Stimulated activated CD4-positive, alpha-beta T cell treated with anti-CD3 and anti-CD28 coated beads, Interleukin-1b, Interleukin-23, amount 100 ng/mL, for 24 hours (primary cell): ENCODE measurements at places on chromosomes 7 and 10.

- no peak for DNase-seq
These were observed 19.3 kb downstream of the LSM5 start for GRCh38 chr7:32470871-32471270.

DNA sequence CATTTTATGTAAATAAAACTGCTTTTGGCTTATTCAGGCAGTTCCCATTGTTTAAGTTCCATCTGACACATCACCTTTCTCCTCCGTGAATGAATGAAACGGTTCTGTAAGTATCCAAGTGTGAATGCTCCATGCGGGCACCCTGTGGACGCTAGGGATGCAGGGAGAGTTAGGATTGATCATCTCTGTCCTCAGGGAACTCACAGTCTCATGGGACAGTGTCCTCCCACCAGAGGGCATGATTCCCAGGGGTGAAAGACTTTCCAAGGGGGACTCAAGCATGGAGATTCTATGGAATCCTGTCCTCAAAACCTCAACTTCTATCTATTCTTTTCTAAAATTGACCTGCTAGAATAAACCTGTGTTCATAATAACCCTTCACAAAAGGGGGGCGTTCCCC lies 98.8 kb downstream of the HECW1 start:
- no peak for DNase-seq

DNA sequence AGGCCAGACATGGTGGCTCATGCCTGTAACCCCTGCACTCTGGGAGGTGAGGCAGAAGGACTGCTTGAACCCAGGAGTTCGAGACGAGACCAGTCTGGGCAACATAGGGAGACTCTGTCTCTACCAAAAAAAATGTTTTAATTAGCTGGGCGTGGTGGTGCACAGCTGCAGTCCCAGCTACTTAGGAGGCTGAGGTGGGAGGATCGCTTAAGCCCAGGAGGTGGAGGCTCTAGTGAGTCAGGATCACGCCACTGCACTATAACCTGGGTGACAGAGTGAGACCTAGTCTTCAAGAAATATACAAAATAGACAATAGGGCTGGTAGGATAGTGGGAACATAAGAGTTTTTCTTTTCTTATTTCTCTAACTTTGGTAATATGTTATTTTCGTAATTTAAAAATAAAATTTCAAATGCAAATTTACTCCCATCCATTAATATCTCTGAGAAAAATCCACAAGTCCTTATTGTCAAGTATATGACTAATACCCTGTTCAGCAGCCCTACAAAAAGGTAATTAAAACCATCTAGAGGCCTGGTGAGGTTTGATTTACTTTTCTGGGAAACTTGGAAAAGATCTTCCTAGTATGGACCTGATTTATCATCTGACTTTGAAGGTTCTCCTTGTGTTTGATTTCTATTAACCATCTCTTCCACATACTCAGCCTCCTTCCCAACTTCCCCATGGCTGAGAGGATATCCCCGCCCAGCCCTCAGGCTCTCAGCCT lies 50.0 kb downstream of the CREB3L2 start:
- no peak for DNase-seq

GRCh38 chr7:17147409-17147808 lies 151.0 kb upstream of the AHR start:
- no peak for DNase-seq

DNA sequence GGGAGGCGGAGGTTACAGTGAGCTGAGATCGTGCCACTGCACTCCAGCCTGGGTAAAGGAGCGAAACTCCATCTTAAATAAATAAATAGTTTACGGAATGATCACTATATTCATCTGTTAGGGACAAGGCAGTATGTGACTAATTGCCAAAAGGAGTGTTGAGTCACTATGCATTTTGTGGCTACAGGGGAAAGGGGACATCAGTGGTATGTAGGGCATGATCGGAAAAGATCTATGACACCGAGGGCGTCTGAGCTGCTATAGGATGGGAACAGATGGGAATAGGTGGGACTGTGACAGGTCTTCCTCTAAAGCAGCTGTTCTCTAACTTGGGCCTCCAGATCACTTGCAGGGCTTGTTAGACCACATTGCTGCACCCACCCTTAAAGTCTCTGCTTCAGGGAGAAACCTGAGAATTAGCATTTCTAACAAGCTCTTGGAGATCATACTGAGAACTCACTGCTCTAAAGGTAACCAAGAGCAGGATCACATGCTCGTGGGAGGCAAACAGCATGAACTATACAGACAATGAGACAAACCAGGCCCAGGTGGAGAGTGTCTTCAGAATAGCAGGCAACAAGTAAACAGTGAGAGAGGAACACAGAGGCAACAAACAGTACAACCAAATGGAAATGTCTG lies 65.1 kb upstream of the ITGA8 start:
- DNase-seq: no peak

DNA sequence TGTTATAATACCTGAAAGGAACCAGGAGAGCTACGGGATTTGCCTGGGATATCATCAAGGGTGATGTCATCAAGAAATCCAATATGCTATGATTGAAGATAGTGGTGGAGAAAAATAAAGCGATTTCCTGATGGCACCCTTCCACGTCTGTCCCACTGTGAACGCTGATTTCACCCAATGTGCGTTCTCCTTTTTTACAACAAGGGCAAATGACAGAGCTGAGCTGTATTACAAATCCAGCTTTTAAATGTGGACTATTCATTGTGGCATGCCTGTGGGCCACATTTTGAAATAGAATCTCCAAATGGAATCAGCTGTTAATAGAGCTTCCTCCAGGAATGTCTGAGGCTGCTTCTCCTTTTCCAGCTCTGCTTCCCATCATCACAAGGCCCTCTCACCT lies 23.3 kb downstream of the SLC13A4 start:
- no peak for DNase-seq

- DNase-seq: no peak
These were observed 9.9 kb downstream of the LRRC4 start for GRCh38 chr7:128021366-128021765.

GRCh38 chr7:55557666-55558188 lies 14.6 kb downstream of the VOPP1 start:
- no peak for DNase-seq

DNA sequence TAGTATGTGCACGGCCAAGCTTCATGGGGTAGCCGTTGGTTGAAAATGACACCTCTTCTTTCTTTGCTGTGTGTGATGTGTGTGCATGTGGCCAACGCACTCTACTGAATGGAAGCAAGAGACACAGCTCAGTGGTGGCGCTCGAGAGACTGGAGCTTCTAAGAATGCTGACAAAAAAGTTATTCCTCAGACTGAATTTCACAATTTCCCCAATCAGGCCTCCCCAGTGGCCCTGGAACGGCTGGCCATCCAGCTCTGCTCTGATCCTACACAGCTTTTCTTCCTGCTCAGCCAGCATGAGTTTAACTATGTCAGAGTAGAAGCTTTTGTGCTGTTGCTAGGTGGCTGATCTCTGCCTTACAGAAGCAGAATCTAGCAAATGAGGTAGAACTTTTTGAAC lies 186.7 kb upstream of the PLXDC2 start:
- DNase-seq: no peak

DNA sequence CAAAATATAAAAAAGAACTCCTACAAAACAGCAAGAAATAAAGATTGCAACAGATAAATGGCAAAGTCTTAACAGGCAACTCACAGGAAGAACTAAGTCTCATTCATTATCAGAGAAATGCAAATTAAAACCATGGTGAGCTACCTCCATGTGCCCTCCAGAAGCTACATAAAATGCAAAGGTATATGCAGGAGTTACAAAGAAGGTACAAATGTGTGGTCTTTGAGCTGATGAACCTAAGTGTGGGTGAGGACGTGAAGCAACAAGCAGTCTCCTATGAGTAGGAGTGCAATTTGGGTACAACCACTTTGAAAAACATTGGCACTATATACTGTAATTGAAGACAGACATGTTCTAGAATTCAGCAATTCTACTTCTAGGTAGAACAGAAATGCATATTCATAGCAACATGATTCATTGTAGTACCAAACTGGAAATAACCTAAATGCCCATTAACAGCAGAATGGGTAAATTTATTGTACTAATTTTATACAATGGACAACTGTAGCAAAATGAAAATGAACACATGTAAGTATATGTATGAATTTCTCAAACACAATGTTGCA lies 61.6 kb upstream of the KCNMA1 start:
- DNase-seq: no peak

GRCh38 chr7:150335108-150335773 lies 6.2 kb downstream of the RARRES2 start:
- no peak for DNase-seq

DNA sequence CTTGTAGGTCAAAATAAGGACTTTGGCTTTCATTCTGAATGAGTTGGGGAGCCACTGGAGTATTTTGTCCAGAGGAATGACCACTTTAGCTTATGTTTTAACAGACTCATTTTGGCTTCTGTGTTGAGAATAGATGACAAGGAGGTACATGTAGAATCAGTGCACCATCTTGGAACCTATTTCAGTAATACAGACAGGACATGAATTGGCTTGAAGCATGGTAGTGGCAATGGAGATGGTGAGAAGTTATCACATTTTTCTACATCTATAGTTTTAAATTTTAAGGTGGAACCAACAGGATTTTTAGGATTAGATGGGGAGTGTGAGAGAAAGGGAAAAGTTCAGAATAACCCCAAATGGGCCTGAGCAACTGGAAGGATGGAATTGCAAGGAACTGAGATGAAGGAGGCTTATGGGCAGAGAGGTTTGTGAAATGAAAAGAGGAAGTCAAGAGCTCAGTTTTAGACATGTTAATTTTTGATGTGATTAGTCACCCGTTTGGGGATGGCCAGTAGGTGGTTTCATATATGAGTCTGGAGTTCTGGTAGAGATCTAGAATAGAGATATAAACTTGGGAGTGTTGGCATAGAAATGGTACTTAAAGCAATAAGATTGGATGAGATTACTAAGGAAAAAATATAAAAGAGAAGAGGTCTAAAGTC lies 89.2 kb upstream of the JAZF1 start:
- no peak for DNase-seq

GRCh38 chr10:123284022-123284421 lies 129.8 kb downstream of the BUB3 start:
- DNase-seq: no peak

- DNase-seq: no peak
These were observed 38.7 kb downstream of the PLXNA4 start for GRCh38 chr7:132537456-132538145.

- no peak for DNase-seq
These were observed 205.9 kb upstream of the SVIL start for GRCh38 chr10:29840516-29841276.

DNA sequence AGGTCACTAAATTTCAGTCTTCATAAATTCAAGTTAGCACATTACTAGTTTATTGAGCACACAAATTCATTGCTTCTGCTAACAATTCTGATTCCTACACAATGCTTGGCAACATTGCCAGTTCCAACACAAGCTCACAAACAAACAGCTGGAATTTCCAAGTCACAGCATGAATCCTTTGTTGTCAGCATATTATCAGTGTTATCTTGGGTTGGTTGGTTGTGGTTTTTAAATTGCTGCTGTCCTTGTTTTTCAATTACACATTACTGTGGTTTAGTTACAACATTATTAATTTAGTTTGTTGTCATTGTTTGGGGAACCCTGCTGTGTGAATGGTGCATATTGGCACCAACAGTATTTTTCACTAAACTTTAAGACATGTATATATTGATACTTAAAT lies 86.0 kb upstream of the ARID5B start:
- no peak for DNase-seq

DNA sequence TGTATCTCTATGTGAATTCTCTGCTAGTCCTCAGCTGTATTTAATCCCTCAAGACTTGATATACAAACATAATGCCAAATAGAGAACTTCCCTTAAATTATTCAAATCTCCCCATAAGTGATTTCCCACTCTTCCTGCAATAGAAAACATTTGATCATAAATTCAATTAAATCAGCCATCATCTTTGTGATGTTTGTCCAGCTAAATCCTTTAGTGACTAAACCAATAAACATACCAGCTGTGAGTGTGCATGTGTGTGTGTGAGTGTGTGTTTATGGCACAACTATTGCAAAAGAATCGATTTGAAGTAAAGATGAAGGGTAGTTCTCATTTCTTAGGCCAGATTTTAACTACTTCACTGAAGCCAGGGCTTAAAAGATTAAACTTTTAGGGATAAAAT lies 175.5 kb upstream of the FZD1 start:
- DNase-seq: no peak

- no peak for DNase-seq
These were observed 12.5 kb downstream of the HABP2 start for GRCh38 chr10:113565364-113565763.

DNA sequence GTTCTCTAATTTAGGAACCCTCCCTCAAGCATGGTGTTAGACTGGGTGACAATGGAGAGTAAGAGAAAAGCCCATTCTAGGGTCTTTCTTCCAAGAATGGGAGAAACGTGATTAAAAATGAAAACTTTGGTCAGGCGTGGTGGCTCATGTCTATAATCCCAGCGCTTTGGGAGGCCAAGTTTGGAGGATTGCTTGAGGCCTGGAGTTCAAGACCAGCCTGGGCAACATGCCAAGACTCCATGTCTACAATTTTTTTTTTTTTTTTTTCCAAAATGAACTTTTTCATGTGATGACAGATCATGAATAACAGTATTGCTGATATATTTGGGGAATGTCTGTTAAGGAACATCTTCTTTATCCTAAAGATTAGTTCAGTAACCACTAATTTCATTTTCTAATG lies 194.6 kb downstream of the MLLT10 start:
- DNase-seq: no peak

DNA sequence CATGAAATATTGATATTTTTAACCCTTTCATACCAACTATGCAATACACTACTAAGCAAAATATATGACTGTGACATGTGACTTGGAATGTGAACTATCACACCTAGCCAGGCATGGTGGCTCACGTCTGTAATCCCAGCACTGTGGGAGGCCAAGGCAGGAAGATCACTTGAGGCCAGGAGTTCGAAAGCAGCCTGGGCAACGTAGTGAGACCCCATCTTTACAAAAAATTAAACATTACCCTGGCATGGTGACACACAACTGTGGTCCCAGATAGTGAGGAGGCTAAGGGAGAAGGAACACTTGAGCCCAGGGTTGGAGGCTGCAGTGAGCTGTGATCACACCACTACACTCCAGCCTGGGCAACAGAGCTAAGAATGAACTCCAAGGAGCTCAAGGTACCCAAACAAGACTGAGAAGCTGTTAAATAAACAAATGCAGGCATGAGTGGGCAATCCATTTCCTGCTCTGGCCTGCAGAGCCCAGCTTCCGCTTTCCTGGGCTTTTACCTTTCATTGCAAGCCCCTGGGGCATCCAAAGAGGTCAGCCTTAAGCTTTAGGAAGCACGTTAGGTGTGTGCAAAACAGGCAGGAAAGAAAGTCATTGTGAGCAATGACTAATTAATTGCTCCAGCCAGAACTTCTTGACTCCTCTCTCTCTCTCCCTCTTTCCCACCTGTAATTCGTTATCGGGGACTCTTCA lies 162.1 kb upstream of the FOXK1 start:
- no peak for DNase-seq
